CD4-positive, alpha-beta T cell treated with Interferon alpha-2 for 1 hour (primary cell): ENCODE measurements at places on chromosomes 4 and X.

DNA sequence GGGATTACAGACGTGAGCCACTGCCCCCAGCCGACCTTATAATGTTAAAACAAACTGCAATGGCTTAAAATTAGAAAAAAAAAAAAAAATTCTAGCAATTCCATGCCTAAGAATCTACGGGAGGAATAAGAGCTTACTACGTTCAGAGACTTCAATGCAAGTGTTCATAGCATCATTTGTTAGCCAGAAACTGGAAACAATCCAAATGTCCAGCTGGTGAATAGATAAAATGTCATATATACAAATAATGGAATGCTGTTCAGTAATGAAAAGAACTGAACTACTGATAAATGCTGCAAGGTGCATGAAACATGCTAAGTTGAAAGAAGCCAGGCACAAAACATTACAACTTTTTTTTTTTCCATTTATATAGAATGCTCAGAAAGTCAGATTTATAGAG, 5.3 kb downstream of the EXOSC9 start:
- DNase-seq = no peak

DNA sequence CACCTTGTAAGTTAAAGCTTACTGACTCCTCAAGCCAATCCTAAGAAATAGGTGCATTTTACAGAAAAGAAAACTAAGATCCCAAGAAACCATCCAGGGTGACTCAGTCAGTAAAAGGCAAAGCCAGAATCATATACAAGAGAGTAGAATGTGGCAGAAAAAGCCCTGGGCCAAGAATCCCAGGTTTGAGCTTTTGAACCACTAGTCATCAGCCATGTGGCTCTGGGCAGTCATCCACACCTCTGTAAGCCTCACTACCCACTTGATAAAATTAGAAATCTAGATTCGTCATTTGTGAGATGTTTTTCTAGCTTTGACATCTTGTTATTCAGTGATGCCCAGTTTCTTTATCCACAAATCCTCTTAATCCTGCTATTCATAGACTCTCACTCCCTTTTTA, 122.2 kb upstream of the PDE5A start:
- no peak for DNase-seq

DNA sequence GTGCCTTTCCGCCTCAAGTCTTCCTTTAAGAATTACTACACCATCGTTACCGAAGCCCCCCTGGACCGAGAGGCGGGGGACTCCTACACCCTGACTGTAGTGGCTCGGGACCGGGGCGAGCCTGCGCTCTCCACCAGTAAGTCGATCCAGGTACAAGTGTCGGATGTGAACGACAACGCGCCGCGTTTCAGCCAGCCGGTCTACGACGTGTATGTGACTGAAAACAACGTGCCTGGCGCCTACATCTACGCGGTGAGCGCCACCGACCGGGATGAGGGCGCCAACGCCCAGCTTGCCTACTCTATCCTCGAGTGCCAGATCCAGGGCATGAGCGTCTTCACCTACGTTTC, 2.2 kb downstream of the PCDH10 start:
- DNase-seq = no peak

DNA sequence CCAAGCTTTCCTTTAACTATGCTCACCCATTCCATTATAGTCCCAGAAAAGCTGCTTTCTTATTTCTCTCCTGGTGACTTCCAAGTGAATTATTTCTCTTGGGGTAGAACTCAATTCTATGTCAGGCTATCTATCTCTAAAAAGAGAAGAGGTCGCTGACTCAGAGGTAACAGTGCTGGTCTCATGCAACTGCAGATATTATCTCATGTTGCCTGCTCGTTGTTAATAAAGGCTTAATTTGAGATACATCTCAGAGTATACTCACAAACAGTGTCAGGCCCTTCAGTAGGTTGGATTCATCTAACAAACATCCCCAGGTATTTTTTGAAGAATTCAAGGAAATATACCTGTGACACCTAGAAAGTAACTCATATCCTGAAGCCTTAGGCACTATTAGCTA, 2.7 kb downstream of the TMEM154 start:
- no peak for DNase-seq

GRCh38 chr4:6620891-6621555, 19.5 kb upstream of the MRFAP1 start:
- no peak for DNase-seq

DNA sequence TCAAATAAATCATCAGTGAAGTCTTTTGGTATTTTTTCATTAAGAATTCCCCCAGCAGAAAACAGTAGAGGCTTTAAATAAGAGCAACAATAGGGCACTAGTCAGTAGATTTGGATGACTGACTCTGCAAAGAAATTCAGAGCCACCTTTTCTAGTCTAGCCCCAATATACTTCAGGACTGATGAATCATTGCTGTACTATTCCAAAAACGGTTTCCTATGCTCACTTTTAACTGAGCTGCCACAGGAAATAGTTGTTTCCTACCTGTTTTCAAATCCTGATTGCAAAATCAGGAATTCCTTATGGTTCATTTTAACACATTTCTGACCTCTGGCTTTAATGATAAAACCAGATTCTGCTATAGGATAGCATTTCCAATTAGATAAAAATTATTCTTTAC, 171.6 kb downstream of the NR3C2 start:
- DNase-seq = no peak

GRCh38 chr4:76459291-76459723, 24.3 kb downstream of the SHROOM3 start:
- DNase-seq = no peak

- DNase-seq = peak; percentile 68
These were observed at the start of gene RTL5 for GRCh38 chrX:72131317-72132294. Gene RTL5, minus strand, starts transcription at chrX:72131915.

- peak; percentile 29 for DNase-seq
These were observed 2.7 kb upstream of the BMX start for GRCh38 chrX:15497865-15498264.

DNA sequence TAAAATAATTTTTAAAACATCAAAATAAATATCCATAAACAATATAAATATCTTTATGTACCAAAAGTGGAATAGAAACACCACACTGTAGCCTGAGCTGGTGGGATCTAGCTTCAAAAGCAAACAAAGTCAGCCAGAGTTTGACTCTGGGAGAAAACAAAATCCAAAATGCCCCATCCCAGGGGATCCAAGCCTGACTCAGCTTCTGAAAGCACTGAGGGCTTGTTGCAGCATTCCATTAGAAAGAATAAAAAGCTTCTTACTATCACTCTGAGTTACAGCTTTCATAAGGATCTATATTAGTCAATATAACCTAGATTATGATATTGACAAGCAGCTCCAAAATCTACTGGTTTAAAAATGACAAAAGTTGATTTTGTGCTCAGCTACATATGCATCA, 149.7 kb upstream of the ANKRD50 start:
- DNase-seq = no peak

DNA sequence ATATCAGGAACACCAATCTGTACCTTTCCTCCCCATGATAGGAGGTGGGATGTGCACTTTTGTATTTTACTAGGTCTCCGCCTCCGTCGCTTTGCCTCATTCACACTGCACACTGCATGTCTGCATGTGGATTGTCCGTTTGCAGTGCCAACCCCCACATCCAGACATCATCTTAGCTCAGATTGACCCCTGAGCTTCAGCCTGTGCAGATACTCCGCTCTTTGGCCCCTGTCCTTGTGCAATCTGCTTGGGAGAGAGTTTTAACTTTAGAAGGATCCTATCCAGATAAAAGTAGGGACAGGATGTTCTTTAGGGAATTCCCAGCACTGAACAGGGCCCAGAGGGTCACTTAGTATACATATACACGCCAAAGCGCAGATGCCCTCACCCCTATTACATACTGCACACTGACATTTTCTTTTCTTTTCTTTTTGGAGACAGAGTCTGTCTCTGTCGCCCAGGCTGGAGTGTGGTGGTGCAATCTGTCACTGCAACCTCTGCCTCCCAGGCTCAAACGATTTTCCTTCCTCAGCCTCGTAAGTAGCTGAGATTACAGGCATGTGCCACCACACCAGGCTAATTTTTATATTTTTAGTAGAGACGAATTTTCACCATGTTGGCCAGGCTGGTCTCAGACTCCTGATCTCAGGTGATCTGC, 43.3 kb upstream of the FBXW7 start:
- no peak for DNase-seq

DNA sequence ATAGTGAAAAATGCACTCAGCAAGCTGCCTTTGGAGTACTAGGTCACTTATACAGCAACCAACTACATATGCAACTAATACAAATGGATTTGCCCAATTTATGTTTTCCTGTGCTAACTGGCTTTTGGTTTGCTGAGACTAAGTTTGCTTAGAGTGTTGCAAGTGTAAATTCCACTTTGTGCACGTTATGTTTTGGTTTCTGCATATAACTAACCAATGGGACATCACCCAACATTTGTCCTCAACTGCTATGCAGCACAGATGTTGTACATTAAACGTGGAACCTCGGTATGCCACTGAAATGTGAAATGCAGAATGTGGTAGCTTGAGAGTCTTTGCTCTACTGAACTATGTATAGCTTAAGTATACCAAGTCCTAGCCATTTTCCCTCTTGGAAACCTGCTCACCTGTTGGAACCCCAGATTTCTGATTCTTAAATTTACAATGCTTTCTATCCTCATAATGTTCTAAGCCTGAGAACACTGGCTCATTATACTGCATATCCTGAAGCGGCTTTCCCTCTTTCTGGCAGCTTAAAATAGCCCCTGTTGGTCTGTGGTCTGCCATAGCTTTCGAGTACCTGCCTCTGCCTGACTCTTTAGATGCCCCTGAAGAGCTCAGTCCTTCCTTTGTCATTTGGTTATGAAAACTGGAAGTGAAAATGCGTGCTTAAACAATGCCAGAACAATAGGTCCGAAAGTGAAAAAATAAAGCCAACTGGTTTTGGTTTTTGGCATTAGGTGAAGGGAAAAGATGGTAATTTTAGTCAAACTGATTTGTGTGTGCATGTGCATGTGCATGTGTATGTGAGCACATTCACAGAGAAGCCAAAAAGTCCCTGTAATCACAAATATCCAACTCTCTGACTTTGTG, 158.0 kb downstream of the SH2D1A start:
- no peak for DNase-seq

DNA sequence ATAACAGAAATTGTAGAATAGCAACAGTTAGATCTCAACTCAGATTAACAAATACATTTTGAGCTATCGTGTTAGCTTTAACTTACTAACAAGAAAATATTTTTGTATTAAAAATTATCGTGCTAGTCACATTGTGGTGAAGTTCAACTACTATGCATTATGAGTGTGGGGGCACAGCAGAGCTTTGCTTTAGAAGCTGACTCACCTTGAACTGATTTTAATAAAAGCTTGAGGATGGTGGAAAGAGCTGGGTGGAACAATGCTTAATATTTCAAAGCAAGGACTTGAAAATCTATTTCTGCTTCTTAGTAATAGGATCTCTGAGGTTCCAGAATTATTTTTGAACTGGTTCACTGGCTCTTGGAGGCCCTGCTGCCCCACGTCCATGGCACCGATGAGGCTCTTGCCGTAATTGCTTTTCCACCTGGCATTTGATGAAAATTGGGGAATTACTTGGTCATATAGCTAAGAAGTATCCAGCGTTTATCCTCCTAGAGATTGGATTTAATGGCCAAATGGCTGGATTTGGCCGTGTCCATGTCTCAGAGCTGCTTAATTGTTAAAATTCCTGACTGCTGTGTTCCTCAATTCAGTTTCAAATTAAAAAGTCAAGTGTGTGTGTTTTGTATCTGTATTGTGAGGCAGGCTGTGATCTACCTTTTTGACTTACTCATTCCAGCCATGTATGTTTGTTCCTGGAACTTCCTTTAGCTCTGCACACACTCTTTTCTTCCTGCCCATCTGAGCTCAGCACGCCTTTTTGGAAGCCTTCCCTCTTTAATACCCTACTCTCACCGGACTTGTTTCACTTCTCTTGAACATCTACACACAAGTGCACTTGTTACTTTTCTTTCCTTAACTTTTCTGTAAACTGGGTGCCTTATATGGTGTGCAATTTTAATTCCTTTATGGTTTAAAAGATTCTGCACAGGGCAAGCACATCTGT, 66.6 kb upstream of the LIMCH1 start:
- no peak for DNase-seq

DNA sequence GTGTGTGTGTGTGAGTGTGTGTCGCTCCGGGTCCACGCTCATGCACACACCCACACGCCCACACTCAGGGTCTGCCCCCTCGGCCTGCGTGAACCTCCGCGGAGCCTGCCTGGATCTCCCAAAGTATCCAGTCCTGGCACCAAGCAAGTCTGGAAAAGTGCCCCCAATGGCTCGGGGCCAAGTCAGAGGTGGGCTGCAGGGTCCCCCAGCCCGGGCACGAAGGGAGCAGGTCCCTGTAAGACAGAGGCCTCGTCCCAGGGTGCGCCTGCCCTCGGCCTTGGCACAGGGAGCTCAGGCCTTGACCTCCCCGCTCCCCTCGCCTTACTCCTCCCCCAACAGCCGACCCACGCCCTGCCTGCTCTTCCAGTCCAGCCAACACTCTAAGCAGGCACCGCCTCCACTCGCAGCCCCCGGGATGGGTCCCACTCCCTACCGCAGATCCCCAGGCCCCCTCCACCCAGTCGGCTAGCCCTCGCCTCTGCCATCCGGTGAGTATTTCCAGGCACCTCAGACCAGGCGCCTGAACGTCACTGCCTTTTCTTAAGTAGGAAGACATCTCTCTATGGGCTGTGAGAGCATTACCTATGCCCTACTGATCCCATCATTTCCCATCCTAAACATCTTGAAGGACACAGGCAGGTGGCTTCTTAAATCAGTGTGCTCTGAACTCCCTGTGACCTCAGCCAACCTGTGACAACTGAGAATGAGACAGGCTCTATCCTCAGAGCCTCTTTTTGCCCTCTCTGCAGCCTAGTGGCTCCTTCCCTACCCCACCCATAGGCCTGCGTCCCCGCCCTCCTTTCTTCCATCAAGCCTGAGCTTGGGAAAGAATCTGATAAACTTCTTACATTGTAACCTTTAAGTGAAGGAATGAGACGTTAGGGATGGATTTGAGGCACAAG, 704 bp downstream of the FAM114A1 start:
- no peak for DNase-seq

DNA sequence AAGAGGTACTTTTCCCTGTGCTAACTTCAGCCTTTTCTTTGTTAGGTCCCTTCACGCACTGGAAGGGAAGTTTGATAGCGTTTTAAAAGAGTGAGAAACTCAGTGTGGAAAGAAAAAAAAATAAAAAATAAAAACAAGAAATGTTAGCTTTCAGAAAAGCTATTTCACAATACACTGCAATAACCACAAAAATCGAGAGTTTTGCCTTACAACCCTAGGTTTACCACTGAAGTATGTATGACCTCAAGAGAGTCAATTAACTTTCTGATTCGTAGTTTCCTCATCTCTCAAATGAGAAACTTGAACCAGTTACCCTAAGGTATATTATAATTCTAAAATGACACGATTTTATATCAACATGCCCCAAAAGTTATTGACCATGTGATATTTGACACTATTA, 93.9 kb upstream of the JADE1 start:
- DNase-seq = no peak

- no peak for DNase-seq
These were observed 18.2 kb downstream of the MRPL1 start for GRCh38 chr4:77880784-77881183.

DNA sequence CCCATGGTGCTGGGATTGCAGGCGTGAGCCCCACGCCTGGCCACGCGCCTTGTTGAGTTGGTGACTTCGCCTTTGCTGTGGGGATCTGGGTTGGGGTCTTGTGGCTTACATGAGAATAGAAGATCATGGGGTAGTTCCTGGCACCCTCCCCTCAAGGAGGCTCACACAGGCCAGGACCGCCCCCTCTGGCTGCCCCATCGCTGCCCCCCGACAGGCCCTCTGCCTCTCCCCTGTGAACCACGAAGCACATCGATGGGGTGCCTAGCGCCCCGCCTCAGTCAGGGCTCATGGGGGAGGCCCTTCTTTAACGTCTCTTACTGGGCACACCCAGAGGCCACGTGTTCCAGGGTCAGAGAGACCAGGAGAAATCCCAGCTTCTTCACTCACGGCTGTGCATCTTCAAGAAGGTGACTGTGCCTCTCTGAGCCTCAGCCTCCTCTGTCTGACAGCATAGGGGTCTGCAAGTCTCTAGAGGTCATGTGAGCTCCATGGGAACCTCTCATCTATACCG, 23.6 kb upstream of the SPON2 start:
- no peak for DNase-seq
